ENCODE measurements at places on chromosomes 4 and X.

DNA sequence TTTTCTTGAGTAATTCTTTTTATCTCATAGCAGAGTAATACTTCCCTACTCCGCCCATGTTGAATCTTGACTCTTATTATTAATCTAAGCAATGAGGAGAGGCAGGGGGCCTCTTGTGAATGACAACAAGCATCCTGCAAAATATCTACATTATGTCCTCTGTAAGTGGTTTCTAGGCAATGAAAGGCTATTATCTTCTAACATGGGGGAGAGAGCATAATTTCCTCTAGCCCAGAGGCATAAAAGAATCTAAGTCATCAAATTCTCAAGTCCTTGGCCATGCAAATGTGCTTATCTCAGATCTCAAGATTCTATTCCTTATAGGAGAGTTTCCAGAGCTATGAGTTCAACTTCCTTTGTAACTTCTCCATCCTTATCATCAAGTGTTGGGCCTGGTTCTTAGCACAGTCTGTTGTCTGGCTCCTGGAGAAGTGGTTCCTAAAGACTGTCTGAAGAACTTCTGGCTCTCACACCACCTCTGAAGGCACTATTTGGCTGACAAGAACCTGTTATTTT, 423.1 kb upstream of the INTU start:
- DNase-seq, result no peak

- DNase-seq, result no peak
Measured at GRCh38 chrX:130682990-130683389, 220.0 kb downstream of the ENOX2 start.

- no peak for DNase-seq
Measured at GRCh38 chr4:70291341-70291740, 43.4 kb upstream of the CABS1 start.

GRCh38 chr4:143506031-143506430, 7.5 kb upstream of the SMARCA5 start:
- no peak for DNase-seq

DNA sequence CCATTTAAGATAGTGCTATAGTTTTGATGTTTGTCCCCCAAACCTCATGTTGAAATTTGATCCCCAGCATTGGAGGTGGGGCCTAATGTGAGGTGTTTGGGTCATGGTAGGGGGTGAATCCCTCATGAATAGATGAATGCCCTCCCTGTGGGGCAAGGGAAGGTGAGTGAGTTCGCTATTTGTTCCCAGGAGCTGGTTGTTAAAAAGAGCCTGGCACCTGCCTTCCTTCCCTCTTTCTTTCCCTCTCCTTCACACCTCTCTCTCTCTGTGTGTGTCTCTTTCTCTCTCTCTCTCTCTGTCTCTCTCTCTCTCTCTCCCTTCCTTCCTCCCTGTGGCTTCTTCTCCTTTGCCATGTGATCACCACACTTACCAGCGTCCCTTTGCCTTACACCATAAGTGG, 160.7 kb downstream of the AASDH start:
- DNase-seq, result no peak

DNA sequence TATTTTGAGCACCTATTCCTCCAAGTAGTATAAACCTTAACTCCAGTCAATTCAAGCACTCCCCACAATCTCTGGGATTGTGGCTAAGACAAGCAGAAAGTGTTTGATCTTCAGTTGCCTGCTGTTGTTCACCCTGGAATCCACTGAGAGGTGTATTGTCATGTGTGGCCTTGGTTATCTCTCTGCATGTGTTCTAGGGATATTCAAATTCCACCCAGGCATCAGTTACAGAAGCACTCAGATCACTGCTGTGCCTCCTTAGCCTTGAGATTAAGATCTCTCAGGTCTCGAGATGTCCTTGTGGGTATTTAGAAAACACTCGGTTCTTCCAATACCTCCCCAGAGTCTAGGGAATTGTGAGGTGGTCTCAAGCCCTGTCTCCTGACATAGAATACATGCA, 213.3 kb downstream of the SMARCA1 start:
- DNase-seq, result no peak

DNA sequence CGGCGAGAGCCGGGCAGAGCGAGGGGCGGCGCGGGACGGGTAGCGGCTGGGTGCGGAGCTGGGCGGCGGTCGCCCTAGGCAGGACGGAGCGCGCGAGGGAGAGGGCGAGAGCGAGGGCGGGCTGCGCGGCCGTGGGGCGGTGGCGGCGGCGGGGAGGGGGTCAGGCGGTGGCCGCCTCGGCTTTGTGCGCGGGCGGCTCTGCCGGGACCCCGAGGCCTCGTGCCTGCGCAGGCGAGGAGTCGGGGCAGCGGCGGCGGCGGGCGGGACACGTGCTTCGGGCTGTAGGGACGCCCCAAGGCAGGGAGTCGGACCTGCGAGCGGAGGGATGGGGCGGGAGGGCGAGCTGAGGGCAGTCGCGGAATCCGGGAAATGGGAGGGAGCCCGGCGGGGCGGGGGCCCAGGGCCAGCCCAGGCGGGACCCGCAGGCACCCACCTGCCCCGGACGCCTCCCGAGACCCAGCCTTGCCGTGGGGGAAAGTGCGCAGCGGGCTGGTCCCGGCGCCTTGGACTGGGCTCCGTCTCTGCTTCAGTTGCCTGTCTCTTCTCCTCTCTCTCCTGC, 465 bp downstream of the BMPR1B start:
- peak; percentile 49 for DNase-seq
